ENCODE measurements at places on chromosomes 1 and 21.

- DNase-seq, result no peak
These were observed 218.7 kb upstream of the TMEM51 start for GRCh38 chr1:14934867-14935266.

DNA sequence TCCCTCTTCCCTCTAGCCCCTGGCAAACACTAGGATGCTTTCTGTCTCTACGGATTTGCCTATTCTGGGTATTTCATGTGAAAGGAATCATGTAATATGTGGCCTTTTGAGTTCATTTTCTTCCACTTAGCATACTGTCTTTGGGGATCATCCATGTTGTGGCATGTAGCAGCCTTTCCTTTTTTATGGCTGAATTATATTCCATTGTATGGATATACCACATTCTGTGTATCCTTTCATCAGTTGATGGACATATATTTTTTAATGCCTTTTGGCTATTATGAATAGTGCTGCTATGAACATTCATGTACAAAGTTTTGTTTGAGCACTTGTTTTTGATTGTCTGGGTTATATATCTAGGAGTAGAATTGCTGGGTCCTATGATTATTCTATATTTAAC is 258.4 kb upstream of the CSF3R start:
- DNase-seq, result no peak

- no peak for DNase-seq
These were observed 21.2 kb downstream of the SLC45A3 start for GRCh38 chr1:205658943-205659581.

GRCh38 chr1:68975212-68975933 is 478.5 kb upstream of the DEPDC1 start:
- no peak for DNase-seq

- DNase-seq, result no peak
These were observed 18.3 kb downstream of the PPT1 start for GRCh38 chr1:40078512-40079333.

DNA sequence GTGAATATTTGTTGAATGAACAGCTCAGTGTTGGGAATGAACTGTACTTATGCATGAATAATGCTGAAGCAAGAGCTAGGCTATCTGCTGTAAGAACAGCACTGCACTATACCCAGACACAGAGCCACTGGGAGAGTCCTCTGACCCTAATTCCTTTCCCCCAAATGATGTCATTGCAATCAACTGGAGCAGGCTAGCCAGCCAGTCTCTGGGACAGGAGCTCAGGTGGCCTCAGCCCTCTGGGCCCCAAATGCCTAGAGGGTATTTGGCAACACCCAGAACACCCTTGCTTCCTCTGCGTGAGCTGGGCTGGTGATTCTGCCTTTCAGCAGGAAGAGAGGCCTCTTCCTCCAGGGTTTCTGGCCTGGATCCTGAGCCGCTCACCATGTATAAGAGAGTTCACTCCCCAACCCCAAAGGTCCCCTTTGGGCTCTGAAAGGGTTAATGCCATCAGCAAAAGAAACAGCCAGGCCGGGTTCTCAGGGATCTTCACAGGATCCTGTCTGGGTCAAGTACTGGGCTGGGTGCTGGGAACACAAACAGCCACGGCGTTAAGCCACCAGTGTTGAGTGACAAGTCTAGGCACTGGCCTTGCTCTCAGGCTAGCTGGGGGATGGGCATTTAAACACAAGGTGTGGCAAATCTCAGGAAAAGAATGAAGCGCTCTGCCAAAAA is 3.7 kb upstream of the PADI4 start:
- no peak for DNase-seq

Measured in vagina (tissue), 2 donors.